ENCODE measurements at places on chromosomes 7 and 10. TPM values are rescaled to one million over a fixed set of nuclear protein-coding genes. Genes with fewer than 3 reads are reported as not detected.

Gene UBE2D1
- total RNA-seq = 23.8 TPM

Gene FGFR2
- total RNA-seq = not detected

Gene UNCX
- not detected for total RNA-seq

Gene RPP38
- total RNA-seq = 7.6 TPM

Gene NCF1
- total RNA-seq = 11.0 TPM

Gene BPGM
- 20.1 TPM for total RNA-seq

Gene PPIF
- total RNA-seq = 73.3 TPM

Gene MMRN2
- not detected for total RNA-seq

Data from naive thymus-derived CD4-positive, alpha-beta T cell (primary cell).